ENCODE measurements at places on chromosomes 12 and 14.

DNA sequence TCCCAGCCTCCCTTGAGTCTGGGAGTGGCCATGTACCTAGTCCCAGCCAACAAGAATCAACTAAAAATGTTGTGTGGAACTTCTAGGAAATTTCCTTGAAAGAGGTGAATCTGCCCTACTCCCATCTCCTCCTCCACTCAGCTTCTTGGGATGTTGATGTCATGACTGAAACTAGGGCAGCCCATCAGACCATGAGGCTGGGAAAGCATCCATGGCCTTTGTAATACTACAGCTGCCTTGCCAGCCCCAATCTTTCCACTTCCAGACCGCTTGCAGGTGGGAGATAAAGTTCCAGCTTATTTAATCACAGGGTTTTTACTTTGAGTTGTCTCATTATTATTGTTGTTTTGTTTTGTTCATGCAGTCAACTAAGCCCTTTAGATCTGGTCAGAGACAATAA, 170.3 kb upstream of the LMNTD1 start:
- no peak for DNase-seq

DNA sequence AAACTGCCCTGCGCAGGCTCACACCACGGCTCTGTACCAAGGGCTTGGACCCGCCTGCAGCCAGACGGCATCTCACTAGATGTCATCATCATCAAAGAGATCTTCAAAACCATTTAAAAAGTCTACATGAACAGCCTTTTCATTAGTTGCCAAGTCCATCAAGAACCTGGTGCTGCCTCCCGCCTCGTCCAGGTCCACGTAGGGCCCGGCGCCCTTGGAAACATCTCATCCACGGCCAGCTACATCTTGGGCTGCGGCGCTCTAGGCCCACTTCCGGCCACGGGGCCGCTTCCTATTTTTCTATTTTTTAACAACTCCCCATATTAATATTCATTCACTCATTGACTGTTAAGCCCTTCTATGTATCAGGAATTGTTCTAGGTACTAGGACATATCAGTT, 7.4 kb upstream of the GNPNAT1 start:
- no peak for DNase-seq

DNA sequence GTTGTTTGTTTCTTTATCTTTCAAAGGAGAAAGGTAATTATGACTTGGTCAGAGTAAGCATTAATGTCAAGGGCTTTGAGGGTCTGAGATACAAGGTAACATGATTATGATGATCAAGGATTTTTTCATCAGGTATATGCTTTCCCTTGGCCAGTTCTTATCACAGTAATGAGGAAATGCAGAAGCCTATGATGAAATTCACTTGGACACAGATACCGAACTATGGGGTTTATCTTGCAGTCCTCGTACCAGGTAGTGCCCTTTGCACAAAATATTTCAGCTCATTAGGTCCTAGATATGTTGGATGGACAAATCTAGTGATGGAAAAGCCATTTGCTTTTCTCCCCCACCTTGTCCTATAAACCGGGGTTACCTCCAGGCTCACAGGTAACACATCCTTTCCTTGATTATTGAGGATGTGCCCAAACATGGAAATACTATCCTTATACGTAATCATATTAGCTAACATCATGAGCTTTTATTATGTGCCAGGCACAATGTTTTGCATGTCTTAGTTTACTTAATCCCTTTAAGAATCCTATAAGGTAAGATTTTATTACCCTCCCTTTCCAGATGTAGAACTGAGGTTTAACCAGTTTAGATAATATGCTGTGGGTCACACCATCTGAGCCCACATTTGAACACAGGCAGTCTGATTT, 7.0 kb upstream of the RASSF3 start:
- no peak for DNase-seq

- no peak for DNase-seq
These were observed 42.4 kb downstream of the ITPK1 start for GRCh38 chr14:93073358-93073707.

- DNase-seq, result no peak
These were observed 94.2 kb downstream of the SINHCAF start for GRCh38 chr12:31231611-31232360.

DNA sequence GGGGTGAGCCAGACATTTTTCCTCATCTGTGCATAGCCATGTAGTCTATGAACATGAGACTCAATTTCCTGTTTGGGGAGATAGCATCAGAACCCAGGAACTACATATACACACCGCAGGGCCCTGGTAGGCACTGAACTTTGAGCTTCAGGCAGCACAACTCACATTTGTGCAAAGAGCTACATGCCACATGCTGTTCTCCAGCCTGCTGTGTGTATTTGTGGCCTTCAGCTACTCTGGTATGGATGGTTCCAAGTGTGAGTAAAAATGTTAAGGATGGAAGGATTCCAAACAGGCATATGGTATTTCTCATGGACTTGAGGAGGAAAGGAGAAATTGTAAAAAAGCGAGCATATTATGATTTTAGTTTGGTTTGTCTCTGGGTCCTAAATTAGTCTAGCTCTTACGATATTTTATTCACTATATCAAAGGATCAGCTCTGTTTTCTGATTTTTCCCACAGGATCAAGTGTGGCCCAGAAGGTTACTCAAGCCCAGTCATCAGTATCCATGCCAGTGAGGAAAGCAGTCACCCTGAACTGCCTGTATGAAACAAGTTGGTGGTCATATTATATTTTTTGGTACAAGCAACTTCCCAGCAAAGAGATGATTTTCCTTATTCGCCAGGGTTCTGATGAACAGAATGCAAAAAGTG, 422.4 kb upstream of the OR4E1 start:
- DNase-seq, result no peak

GRCh38 chr14:30058401-30058800, 130.8 kb upstream of the PRKD1 start:
- no peak for DNase-seq

DNA sequence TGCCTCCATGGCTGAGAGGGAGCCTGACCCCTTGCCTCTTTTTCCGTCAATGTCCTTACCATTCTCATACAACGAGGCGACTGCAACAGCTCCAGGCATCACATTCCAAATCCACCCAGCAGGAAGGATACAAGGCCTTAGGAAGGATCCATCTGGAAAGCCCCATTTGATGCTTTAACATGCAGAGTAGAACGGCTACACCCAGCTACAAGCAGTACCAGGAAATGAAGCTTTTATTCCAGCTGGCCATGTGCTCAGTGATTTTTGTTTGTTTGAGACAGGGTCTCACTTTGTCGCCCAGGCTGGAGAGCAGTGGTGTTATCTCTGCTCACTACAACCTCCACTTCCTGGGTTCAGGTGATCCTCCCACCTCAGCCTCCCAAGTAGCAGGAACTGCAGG, 124.8 kb downstream of the TMEM132D start:
- no peak for DNase-seq

GRCh38 chr12:3049611-3050249, 27.4 kb upstream of the TSPAN9 start:
- no peak for DNase-seq

GRCh38 chr12:114508529-114509129, 102.7 kb upstream of the TBX5 start:
- DNase-seq, result peak; percentile 74

DNA sequence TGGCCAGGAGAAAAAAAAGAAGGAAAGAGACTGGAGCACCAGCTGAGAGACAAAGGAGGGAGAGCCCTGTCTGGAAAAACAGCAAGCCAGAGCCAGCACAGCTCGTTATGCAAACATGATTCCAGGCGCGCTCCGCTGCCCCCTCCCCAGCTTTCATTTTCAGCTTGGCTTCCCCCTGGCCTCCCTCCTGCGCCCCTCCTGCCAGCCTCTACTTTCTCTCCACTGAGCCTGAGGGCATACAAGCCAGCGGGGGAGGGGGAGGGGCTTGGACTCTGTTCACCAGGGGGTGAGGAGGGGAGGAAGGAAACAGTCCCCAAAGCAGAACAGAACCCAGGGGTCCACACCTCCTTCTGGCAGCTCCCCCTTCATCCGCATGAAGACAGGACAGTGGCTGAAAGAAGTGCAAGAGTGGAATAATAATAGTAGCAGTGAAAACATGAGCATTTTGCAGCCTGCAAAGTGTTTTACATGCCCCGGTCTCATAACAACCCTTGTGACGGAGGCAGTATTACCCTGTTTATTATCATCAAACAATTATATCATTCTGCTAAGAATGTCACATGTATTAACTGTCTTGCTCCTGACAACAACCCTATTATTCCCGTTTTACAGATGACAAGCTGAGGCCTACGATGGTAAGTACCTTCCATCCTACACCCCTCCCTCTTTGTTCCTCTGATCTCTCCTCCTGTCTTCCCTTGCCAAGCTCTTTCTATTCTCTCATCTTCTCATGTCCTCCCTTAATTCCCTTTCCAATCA, 24.2 kb downstream of the SMUG1 start:
- DNase-seq, result no peak

- no peak for DNase-seq
These were observed 87.9 kb downstream of the DAD1 start for GRCh38 chr14:22500954-22501726.

DNA sequence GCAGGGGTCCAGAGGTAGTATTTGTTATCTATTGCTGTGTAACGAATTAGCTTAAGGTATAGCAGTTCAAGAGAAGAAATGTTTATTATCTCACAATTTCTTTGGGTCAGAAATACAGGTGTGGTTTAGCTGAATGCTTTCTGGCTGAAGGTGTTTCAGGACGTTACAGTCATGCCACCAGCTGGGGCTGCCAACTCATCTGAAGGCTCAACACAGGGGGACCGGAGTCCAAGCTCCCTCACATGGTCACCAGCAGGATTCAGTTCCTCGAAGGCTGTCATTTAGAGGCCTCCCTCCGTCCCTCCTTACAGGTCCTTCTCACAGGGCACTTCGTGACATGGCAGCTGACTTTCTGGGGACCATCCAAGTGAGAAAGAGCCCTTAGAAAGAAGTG, 37.5 kb upstream of the SINHCAF start:
- no peak for DNase-seq

DNA sequence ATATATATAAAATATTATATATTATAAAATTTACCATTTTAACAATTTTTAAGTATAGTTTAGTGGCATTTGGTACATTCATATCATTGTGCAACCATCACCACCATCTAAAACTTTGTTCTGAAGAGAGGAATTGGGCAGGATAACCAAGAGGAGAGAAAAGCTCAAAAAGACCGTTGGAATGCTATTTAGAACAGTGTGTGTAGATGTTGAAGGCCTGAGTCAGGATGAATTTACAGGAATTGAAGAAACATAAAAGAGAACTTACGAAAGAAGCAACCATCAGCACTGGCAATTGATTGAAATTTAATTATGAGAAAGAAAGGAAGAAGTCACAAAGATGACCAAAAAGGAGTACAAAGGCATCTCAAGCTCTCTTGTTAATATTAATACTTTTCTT, 196.9 kb upstream of the PWP1 start:
- no peak for DNase-seq
